ENCODE measurements at places on chromosomes 7 and 10. TPM values are rescaled to one million over a fixed set of nuclear protein-coding genes. Genes with fewer than 3 reads are reported as not detected.

The TMEM176A gene
- not detected for total RNA-seq

The IGFBP1 gene
- not detected for total RNA-seq

The DOCK1 gene
- 0.76 TPM for total RNA-seq

The CFTR gene
- total RNA-seq, result not detected

The PON3 gene
- total RNA-seq, result not detected

DNA sequence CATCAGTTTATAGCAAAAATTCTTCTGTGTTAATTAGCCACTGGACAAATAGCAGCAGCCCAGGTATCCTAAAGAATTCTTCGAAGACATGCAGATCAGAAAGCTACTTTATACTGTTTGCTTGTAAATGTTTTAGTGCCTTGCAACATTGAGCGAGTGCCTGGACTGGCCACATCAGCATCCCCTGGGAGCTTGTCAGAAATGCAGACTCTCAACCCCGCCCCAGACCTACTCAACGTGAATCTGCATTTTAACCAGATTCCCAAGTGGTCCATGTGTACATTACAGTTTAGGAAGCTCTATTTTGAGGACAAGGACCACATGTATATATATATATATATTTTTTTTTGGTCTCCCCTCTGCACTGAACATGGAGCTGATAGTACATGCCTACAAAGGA lies 18.5 kb upstream of the PLEKHS1 start:
- peaks cover 2% of the 10 kb centered on the region for H3K4me1 ChIP-seq
- H3K27me3 ChIP-seq, result no peaks in the 10 kb centered on the region
- H3K27ac ChIP-seq, result no peak overlapping the region
- no peak overlapping the region for H3K4me3 ChIP-seq

DNA sequence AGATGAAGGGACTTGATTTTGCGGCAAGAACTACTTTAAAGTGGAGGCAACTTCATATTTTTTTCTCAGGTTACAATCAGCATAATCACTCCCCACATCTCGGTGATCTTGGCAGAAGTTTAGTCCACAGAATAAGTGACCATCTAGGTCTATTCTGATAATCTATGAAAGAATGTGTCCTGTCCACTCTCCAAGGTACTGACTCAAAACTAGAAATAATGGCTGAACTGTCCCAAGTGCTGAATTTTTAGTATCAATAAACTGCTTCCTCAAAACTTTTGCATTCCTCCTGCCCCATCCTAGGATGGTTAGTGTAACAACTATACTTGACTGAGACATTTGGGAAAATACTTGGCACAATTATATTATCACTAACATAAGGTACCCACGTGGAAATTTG lies 10.9 kb upstream of the CHRM2 start:
- H3K4me1 ChIP-seq, result no peaks in the 10 kb centered on the region
- no peaks in the 10 kb centered on the region for H3K27me3 ChIP-seq
- no peak overlapping the region for H3K4me3 ChIP-seq
- no peaks in the 10 kb centered on the region for H3K36me3 ChIP-seq

The MUC12 gene
- total RNA-seq, result not detected

DNA sequence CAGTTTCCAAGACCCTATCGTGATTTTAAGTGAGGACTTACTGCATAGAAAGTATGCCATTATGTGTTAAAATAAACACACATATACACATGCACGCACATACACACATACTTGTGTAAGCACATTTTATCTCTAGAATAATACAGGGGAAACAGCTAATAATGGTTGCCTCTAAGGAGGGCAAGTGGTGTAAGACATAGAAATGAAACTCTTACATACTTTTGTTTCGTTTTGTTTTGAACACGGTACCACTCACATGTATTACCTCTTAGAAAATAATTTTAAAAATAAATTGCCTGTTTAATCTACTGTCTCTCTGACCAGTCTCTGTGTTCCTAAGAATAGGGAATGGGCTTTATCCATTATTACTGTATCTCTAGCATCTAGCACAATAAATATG lies 49.2 kb downstream of the HERPUD2 start:
- DNase-seq, result no peak
- H3K27ac ChIP-seq, result no peak overlapping the region
- peaks cover 52% of the 10 kb centered on the region for H3K4me1 ChIP-seq
- no peaks in the 10 kb centered on the region for H3K27me3 ChIP-seq
- peak overlapping the region; percentile 44 for H3K4me3 ChIP-seq
- peaks cover 6% of the 10 kb centered on the region for H3K36me3 ChIP-seq

The BTBD16 gene
- total RNA-seq, result not detected

The UROS gene
- total RNA-seq, result 30.7 TPM

- no peaks in the 10 kb centered on the region for H3K36me3 ChIP-seq
- no peaks in the 10 kb centered on the region for H3K27me3 ChIP-seq
- H3K27ac ChIP-seq, result no peak overlapping the region
- DNase-seq, result no peak
- no peaks in the 10 kb centered on the region for H3K4me1 ChIP-seq
These were observed 35.3 kb downstream of the CDC14C start for GRCh38 chr7:48959676-48960075.

The SPRN gene
- not detected for total RNA-seq

DNA sequence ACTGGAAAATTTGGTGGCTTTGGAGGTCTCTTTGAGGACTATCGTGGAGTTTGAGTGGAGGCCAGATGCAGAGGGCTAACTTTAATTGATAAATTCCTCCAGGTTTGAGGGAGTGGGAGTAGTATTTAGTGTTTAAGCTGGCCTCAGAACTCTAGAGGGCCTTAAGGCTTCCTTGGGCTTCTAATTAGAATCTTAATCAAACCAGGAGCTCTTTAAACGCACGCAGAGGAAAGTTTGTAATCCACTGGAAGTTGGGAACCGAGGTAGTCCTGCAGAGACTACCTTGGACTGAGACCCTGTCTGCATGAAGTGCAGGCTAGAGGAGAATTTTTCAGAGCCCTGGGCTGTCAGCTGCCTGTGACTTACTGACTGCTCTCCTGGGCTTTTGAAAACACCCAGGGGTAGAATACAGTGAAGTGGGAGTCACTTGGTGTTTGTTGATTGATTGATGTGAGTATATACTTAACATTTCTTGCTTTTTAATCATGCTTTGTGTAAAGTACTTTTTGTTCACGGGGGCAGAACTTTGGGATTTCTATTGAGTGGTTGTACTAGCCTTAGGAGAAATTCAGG lies 5.9 kb downstream of the SPAG6 start:
- DNase-seq, result no peak
- H3K27me3 ChIP-seq, result peaks cover 28% of the 10 kb centered on the region
- H3K4me1 ChIP-seq, result no peaks in the 10 kb centered on the region
- H3K4me3 ChIP-seq, result no peak overlapping the region

- H3K4me1 ChIP-seq, result peaks cover 3% of the 10 kb centered on the region
- H3K27me3 ChIP-seq, result peaks cover 7% of the 10 kb centered on the region
- H3K36me3 ChIP-seq, result no peaks in the 10 kb centered on the region
- no peak overlapping the region for H3K27ac ChIP-seq
These were observed 122.0 kb downstream of the ELAPOR2 start for GRCh38 chr7:86937363-86937878.

GRCh38 chr7:95547361-95548348 lies 48.7 kb downstream of the PDK4 start:
- no peak overlapping the region for H3K4me3 ChIP-seq
- H3K36me3 ChIP-seq, result peaks cover 2% of the 10 kb centered on the region
- peaks cover 3% of the 10 kb centered on the region for H3K4me1 ChIP-seq
- no peak for DNase-seq
- peaks cover 47% of the 10 kb centered on the region for H3K27me3 ChIP-seq

DNA sequence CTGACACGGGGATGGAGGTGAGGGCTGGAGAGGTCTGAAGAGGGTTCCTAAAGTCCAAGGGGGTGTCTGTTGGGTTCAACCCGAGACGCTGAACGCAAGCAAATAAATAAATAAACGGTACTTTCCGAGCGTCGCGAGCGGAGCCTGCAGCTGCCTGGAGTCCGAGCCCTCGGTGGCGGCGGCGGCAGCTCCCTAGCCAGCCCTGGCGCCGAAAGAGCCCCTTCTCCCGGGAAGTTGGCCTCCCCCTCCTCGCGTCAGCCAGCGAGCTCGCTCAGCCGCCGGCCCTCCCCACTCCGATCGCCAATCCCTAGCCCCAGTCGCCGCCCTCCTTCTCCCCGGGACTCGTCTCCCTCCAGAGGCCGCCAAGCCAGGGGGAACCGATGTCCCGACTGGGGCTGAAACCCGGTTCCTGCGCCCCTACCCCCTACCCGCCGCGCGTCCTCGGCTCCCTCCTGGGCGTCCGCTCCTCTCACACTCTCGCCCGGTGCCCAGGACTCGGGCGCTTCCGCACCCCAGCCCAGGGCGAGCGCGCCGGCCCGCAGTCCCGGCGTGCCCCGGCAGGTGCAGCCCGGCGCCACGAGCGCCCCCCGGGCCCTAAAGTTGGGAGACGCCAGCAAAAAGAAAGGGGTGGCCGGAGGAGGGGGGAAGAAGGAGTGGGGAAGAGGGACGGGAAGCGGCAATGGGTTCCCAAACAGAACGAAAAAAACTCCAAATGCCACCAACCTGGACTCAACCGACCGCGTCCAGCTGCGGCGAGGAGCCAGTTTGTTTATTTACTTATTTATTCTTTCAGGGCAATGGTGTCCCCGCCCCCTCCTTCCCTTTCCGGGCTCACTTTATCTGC lies at the start of gene GFRA1:
Gene GFRA1 (minus strand): TSS at position 767 of the 844 bp plus-strand sequence. CDS start 1,177 bp downstream, outside the sequence.
- no peak within 1 kb of the TSS for H3K27ac ChIP-seq
- peaks cover 5% of the 10 kb centered on the region for H3K36me3 ChIP-seq
- peaks cover 67% of the 10 kb centered on the region for H3K27me3 ChIP-seq
- peaks cover 4% of the 10 kb centered on the region for H3K4me1 ChIP-seq
- H3K4me3 ChIP-seq, result peak within 1 kb of the TSS; percentile 85

The FAM149B1 gene
- 13.4 TPM for total RNA-seq

DNA sequence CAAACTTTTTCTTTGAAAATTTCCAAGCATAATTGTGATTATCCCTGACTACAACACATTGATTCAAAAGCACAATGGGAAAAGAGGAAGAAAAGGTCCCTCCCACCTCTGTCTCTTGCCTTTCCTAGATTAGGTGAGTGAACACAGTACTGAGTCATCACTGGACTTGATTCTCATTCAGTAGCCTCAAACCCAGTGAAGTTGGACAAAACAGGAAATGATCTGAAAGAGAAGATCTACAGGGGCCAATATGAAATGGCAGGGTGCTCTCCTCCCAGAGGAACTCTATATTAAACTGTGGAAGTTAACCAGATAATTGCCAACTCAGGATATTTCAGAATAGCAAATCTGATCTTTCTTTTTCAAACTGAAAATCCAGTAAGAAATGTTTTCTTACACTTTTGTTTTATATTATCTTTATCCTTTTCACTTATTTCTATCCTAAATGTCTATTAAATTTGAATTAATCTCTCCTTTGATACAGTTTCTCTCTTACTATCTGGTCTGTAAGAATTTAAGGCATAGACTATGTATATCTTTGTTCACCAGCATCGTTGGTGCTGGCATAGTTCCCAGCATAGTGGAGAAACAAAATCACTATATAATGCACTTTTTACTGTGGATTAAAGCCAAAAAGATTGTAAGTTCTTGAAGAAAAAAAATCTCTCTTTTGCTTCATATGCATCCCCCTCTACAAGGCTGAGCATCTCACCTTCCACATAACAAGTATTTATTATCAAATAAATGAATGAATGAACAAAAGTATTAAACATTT lies 41.4 kb upstream of the IKZF1 start:
- H3K4me1 ChIP-seq, result peaks cover 83% of the 10 kb centered on the region
- no peaks in the 10 kb centered on the region for H3K27me3 ChIP-seq
- peak overlapping the region; percentile 75 for H3K4me3 ChIP-seq
- H3K27ac ChIP-seq, result peak overlapping the region; percentile 99
- no peak for DNase-seq

The SYT15B gene
- not detected for total RNA-seq

The CARD11 gene
- total RNA-seq, result 155 TPM

DNA sequence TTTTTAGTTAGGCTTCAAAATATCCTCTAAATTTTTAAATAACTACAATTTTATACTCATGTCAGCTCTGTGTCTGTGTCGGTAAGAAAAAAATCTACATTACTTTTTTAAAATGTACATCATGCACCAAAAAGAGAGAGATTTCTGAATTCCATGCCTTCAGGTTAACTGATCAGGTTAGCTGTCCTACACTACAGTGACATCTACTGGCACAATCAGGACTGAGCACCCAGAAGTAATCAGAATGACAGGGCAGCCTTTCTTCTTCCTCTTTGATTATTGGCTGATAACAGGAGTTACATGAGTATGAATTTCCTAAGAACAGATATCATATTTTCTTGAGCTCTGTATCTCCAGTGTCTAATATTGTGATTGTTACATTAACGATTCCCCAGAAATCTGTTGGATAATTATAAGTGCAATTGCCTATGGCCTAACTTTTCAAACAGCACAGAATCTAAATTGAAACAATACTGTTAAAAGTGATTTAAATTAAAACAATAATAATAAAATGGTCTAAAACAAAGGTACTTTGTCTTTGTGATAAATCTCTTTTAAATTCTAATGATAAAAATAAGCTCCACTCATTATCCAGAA lies 41.8 kb upstream of the HYCC1 start:
- H3K27ac ChIP-seq, result no peak overlapping the region
- peaks cover 11% of the 10 kb centered on the region for H3K27me3 ChIP-seq
- H3K4me1 ChIP-seq, result peaks cover under 1% of the 10 kb centered on the region

- peaks cover 6% of the 10 kb centered on the region for H3K36me3 ChIP-seq
- DNase-seq, result no peak
- no peak overlapping the region for H3K27ac ChIP-seq
- peaks cover 8% of the 10 kb centered on the region for H3K4me1 ChIP-seq
- H3K4me3 ChIP-seq, result no peak overlapping the region
These were observed 16.2 kb downstream of the ARHGAP21 start for GRCh38 chr10:24707445-24707844.

- no peak overlapping the region for H3K4me3 ChIP-seq
- H3K36me3 ChIP-seq, result peaks cover 3% of the 10 kb centered on the region
These were observed 44.4 kb downstream of the IFIT5 start for GRCh38 chr10:89458784-89459183.

DNA sequence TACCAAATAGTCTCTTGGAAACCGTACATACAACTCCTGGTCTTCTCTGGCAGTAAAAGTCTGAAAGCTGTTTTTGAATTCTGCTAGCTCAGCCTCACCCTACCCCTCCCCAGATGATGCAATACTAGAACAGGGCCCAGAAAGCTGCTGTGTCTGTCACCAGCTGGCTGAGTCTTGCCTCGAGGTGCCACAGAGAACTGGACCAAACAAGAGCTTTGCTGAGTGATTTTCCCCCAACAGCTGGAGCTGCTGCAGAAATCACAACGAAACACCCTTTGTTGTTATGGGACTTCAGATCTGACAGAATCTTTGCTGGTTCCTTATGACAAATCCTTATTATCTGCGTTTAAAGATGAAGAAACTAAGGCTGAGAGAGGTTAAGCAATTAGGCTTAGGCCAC lies 134.1 kb downstream of the SPAG6 start:
- no peak overlapping the region for H3K27ac ChIP-seq
- peaks cover 13% of the 10 kb centered on the region for H3K4me1 ChIP-seq
- H3K36me3 ChIP-seq, result peaks cover 4% of the 10 kb centered on the region
- no peak overlapping the region for H3K4me3 ChIP-seq

The MUC3A gene
- total RNA-seq, result not detected

The RPA3 gene
- total RNA-seq, result 27.0 TPM

GRCh38 chr10:123995461-123996131 lies 97.8 kb downstream of the CHST15 start:
- peak overlapping the region; percentile 81 for H3K4me3 ChIP-seq
- DNase-seq, result no peak
- peaks cover 66% of the 10 kb centered on the region for H3K27me3 ChIP-seq
- H3K4me1 ChIP-seq, result peaks cover 23% of the 10 kb centered on the region
- H3K36me3 ChIP-seq, result peaks cover 6% of the 10 kb centered on the region

GRCh38 chr10:43874984-43875383 lies 226.3 kb upstream of the ZNF32 start:
- peaks cover 2% of the 10 kb centered on the region for H3K36me3 ChIP-seq
- peaks cover 8% of the 10 kb centered on the region for H3K27me3 ChIP-seq
- no peak overlapping the region for H3K27ac ChIP-seq
- no peak for DNase-seq
- no peak overlapping the region for H3K4me3 ChIP-seq

- DNase-seq, result peak; percentile 78
- peak within 1 kb of the TSS; percentile 93 for H3K4me3 ChIP-seq
- H3K27ac ChIP-seq, result peak within 1 kb of the TSS; percentile 94
- peaks cover 31% of the 10 kb centered on the region for H3K4me1 ChIP-seq
These were observed at the start of the genes MRPL43 and TWNK for GRCh38 chr10:100986952-100987684. MRPL43 (minus strand) TSS chr10:100987497; CDS start chr10:100987443, 54 bp downstream. TWNK (plus strand) TSS chr10:100987543; CDS start chr10:100988211, 668 bp downstream.
